ENCODE measurements at places on chromosomes 2 and 18. TPM values are rescaled to one million over a fixed set of nuclear protein-coding genes. Genes with fewer than 3 reads are reported as not detected.

Gene TMEM200C
- 1.7 TPM for total RNA-seq

Gene IGFBP2
- 33.5 TPM for total RNA-seq

Gene CELF4
- total RNA-seq: not detected

Gene CLEC4F
- not detected for total RNA-seq

Gene GCG
- not detected for total RNA-seq

Gene MBD5
- 14.2 TPM for total RNA-seq

Gene SIX3
- total RNA-seq: not detected

Gene FEZ2
- 43.3 TPM for total RNA-seq

Gene RGPD4
- not detected for total RNA-seq

Gene DYNAP
- total RNA-seq: not detected

Gene HOXD12
- not detected for total RNA-seq

Gene ITGB6
- total RNA-seq: under 0.01 TPM

Gene SCN2A
- total RNA-seq: 0.54 TPM

Gene MAL
- total RNA-seq: not detected

Gene IHH
- total RNA-seq: not detected

Gene AKAIN1
- total RNA-seq: not detected

Gene UPP2
- not detected for total RNA-seq

Gene CROCC2
- not detected for total RNA-seq

Gene SPAST
- 21.1 TPM for total RNA-seq

Gene KCNG2
- not detected for total RNA-seq

Gene FNDC4
- total RNA-seq: 7.3 TPM

Gene CYRIA
- 1.7 TPM for total RNA-seq

Gene FHL2
- 464 TPM for total RNA-seq

Gene TSPYL6
- not detected for total RNA-seq

Gene UGT1A10
- total RNA-seq: not detected

Gene RBM44
- 0.18 TPM for total RNA-seq

Gene GKN2
- total RNA-seq: not detected

Gene SRD5A2
- not detected for total RNA-seq

Gene ATP8B1
- total RNA-seq: 136 TPM

Gene MGAT4A
- under 0.01 TPM for total RNA-seq
